Tibial nerve (tissue), 4 donors: ENCODE measurements at places on chromosomes 2 and 18. TPM values are rescaled to one million over a fixed set of nuclear protein-coding genes. Genes with fewer than 3 reads are reported as not detected.

GRCh38 chr2:10452312-10452711 lies 4.2 kb upstream of the ODC1 start:
- no peak for DNase-seq

DNA sequence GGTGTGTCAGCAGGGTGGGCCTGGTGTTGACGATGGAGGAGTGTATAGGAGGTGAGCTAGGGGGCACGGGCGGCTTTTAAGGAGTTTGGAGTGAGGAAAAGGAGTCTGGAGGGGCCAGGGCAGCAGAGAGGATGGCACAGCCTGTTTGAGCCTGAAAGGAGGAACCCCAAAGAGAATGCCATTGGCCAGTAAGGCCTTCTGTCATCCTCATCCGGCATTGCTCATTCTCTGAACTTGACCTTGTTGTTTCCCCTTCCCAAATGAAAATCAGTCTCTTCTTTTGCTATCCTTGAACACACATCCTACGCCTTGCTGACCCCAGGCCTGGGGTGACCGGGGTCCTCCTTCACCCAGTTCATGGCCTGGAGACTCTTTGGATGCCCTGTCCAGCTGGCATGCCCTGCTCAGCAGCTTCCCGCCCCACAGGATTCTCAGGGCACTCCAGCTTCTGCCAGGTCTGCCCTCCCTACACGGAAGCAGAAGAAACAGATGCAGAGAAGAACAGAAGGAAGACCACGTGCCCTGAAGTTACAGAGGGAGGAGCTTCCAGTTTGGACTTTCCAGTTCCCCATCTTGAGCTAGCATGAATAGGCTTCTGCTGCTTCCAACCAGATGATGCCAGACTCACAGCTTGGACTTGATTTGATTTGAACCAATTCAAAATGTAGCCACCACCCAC lies 20.5 kb upstream of the KIF3C start:
- DNase-seq: peak; percentile 48

Gene GGCX
- 25.7 TPM for total RNA-seq

Gene UGT1A10
- total RNA-seq: not detected

DNA sequence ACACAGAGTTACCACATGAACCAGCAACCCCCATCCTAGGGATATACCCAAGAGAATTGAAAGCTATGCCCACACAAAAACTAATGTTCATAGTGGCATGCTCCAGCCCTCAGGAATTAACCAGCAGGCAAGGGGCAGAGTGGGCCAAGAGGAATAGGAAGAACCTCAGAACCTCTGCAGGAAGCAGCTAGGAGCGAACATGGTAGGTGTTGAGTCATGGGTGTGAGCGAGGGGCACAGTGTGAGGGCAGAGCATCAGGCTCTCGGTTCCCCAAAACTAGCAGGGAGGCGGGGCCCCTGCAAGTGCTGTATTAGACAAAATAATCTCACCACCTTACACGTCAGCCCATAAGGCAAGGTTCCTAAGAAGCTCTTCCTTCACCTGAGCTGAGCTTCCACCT lies 5.6 kb upstream of the RUFY4 start:
- DNase-seq: no peak

Gene C1QL2
- not detected for total RNA-seq

DNA sequence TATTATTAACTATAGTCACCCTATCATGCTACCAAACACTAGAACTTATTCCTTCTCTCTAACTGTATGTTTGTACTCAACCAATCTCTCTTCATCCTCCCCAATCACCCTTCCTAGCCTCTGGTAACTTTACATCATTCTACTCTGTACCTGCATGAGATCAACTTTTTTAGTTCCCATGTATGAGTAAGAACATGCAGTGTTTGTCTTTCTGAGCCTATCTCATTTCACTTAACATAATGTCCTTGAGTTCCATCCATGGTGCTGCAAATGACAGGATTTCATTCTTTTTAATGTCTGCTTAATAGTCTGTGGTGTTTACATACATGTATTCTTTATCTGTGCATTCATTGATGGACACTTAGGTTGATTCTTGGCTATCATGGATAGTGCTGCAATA lies 108.9 kb upstream of the RFX8 start:
- no peak for DNase-seq

Gene SERPINB11
- total RNA-seq: not detected

Gene DUSP11
- total RNA-seq: 22.4 TPM

Gene GALR1
- 1.2 TPM for total RNA-seq

DNA sequence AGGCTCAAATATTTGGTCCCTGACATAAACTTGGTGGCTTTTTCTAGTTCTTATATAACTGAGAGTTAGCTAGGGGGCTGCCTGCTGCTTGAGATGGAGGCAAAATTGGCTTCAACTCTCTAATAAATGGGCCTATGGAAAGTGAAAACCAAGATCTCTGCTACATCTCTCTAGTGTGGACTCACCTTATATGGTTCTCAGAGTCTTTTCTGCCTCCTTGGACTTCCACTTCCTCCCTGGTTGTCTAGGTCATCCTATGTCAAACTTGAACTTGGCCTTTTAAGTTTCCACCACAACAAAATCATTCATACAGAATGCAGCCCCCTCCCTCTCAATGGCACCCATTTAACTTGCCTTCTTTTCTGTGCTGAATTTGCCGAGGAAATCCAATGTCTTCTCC lies 23.9 kb upstream of the ARHGAP25 start:
- DNase-seq: no peak

Gene ST3GAL5
- 34.1 TPM for total RNA-seq

- DNase-seq: no peak
Observed at GRCh38 chr2:69945441-69945840, 16.0 kb downstream of the ASPRV1 start.

DNA sequence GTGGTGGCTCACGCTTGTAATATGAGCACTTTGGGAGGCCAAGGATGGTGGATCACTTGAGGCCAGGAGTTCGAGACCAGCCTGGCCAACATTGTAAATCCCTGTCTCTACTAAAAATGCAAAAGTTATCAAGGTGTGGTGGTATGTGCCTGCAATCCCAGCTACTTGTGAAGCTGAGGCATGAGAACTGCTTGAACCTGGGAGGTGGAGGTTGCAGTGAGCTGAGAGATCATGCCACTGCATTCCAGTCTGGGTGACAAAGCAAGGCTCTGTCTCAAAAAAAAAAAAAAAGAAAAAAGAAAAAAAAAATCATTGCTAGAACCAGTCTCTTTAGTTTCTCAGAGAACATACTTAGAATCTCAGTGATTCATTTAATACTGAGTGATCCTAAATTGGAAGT lies 217.1 kb downstream of the DYM start:
- no peak for DNase-seq

- no peak for DNase-seq
Observed at GRCh38 chr2:55861733-55862132, 61.8 kb downstream of the EFEMP1 start.

Gene MALL
- total RNA-seq: 33.3 TPM

DNA sequence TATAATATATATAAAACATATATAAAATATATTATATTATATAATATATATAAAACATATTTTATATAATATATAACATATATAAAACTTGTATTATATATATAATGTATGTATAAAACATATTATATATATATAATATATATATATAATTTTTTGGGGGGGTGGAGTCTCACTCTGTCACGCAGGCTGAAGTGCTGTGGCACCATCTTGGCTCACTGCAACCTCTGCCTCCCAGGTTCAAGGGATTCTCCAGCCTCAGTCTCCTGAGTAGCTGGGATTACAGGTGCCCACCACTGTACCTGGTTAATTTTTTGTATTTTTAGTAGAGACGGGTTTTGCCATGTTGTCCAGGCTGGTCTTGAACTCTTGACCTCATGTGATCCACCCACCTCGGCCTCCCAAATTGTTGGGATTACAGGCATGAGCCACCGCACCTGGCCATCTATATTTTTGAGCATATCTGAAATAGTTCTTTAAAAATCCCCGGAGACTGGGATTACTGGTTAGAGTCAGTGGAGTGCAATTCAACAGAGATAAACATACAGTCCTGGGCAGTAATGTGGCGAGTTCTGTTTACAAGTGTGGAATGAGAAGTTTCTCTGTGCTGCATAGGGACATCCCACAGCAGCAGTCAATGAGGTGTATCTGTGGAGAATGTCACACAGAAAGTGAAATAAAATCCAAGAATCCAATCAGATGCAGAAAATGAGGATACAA lies 208.4 kb downstream of the MYCN start:
- DNase-seq: no peak

- DNase-seq: no peak
Observed at GRCh38 chr18:65876310-65876709, 125.5 kb downstream of the CDH7 start.

DNA sequence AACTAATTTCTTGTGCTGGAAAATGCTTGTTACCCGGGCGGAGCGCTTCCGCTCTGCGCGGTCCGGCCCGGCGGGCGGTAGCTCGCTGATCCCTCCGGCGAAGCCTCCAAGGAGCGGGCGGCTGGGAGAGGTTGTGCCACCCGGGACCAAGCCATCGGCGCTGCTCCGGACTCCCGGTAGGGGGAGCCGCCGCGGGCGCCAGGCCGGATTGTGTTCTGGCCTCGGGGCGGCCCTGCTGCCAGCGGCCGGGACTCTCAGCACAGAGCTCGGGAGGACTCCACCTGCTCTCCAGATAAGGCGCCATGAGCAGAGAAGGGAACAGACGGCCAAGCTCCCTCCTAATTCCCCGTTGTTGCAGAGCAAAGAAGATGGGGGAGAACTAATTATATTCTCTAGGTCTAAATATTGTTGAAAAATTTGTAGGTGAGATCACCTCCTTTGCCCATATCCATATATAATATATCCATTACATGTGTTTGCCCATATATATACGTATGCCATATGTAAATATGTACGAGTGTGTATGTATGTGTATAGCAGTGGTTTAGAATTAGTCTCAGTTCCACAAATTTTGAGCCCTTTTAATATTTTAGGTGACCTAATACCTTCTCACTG lies 13.8 kb upstream of the SATB2 start:
- DNase-seq: peak; percentile 38

Gene MAP2
- total RNA-seq: 31.7 TPM

Gene LHCGR
- 3.6 TPM for total RNA-seq

Gene PER2
- 9.6 TPM for total RNA-seq

Gene POTEI
- total RNA-seq: not detected

- no peak for DNase-seq
Observed at GRCh38 chr2:180604077-180604476, 376.3 kb upstream of the UBE2E3 start.

GRCh38 chr2:191188550-191189093 lies 37.8 kb upstream of the STAT4 start:
- DNase-seq: no peak

Gene TGFA
- total RNA-seq: 10.9 TPM

Gene FHL2
- 53.7 TPM for total RNA-seq

Gene ANKRD62
- not detected for total RNA-seq

DNA sequence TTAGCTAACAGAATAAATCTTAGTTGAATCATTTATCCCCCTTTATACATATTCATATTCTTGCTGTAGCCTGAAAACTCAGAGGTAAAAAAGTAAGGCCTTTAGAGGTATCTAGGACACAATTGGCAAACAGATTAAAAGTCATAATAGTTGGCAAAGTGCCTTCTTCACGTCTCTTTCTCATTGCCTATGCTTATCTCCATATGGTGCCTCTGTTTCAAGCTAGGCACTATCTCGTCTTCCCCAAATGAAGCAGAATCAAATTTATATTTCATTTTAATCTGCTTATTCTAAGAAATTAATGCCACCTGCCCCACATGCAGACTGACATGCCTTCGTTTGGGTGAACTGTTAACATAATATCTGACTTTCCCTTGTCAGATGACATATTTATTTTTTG lies 245.4 kb downstream of the CDH2 start:
- DNase-seq: no peak

GRCh38 chr2:214019973-214020345 lies 390.9 kb upstream of the VWC2L start:
- no peak for DNase-seq

- no peak for DNase-seq
Observed at GRCh38 chr2:16584084-16584483, 81.5 kb downstream of the CYRIA start.

DNA sequence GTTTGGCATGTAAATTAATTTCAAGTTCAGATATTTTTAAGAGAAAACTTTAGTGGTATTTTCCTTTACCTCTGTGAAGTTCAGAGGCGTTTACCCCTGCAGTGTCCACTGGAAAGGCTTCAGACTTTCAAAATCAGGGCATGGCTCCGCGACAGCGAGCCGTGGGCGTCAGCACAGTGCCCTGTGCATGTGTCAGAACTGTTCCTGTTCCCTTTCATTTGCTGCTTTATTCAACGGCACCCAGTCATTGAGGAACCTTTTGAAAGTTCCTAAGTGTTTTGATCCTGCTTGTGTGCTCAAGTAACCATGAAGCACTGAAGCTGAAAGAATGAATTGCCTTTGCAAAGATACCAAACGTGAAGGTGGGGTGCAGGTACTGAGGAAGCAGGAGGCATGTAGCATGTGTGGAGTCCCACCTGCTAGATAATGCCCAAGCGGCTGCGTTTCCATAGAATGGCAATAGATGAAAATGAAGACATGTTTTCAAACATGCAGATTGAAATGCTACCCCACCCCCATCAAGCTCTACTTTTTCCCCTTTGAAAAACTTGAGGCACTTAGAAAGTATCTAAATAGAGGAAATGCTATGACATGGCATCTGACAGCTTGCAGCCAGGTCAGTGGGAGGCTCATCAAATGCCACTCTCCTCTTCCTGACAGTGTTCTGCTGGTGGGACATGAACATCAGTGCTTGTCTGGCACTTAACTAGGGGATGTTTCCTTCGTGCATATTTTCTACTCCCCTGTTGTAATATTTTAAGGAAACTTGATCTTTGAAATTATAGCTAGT lies 148.6 kb downstream of the ZNF236 start:
- no peak for DNase-seq

- no peak for DNase-seq
Observed at GRCh38 chr2:216485745-216486144, 12.9 kb upstream of the RPL37A start.

GRCh38 chr2:162065767-162066166 lies 8.2 kb downstream of the DPP4 start:
- no peak for DNase-seq

DNA sequence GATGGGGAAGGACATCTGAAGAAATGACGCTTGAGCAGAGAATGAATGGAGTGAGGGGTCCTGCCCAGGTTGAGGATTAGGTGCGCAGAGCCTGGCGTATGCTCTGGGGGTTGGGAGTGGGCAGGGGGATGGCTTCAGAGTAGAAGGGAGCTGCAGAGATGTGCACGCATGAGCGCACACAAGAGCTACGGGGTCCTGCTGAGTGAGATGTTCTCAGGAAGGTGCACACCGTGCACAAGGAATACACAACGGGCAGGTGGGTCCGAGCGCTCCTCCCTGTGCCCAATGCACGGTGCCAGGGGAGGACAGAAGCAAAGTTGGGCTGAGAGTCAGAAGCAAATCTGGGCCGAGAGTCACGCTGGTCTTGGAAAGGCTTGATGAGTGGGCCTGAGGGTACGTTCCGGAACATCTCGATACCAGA lies 25.5 kb downstream of the TWIST2 start:
- no peak for DNase-seq

- no peak for DNase-seq
Observed at GRCh38 chr2:11578986-11579774, 45.3 kb downstream of the GREB1 start.

Gene NAT8
- total RNA-seq: not detected
